ENCODE measurements at places on chromosomes 12 and 14. TPM values are rescaled to one million over a fixed set of nuclear protein-coding genes. Genes with fewer than 3 reads are reported as not detected.

Gene GALNT8
- not detected for total RNA-seq

Gene RTL1
- 0.15 TPM for total RNA-seq

Gene PDE3A
- 3.1 TPM for total RNA-seq

Gene ADCY6
- 14.6 TPM for total RNA-seq

Gene LHX5
- not detected for total RNA-seq

Gene NANOG
- total RNA-seq: not detected

Gene HOXC10
- 3.8 TPM for total RNA-seq

Gene GPRC5D
- not detected for total RNA-seq

Measured in A549 treated with Mapracorat at 1 μM for 4 hours (cell line).